ENCODE measurements at places on chromosomes 3 and 15.

- DNase-seq: no peak
Measured at GRCh38 chr3:139281096-139281495, 62.7 kb upstream of the MRPS22 start.

DNA sequence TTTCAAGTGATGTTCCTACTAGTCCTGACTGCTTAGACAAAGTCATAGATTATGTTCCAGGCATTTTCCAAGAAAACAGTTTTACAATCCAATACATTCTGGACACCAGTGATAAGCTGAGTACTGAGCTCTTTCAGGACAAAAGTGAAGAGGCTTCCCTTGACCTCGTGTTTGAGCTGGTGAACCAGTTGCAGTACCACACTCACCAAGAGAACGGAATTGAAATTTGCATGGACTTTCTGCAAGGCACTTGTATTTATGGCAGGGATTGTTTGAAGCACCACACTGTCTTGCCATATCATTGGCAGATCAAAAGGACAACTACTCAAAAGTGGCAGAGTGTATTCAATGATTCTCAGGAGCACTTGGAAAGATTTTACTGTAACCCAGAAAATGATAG lies 3.8 kb downstream of the TIPARP start:
- DNase-seq: no peak

GRCh38 chr3:189724356-189724755 lies 93.2 kb downstream of the TP63 start:
- DNase-seq: no peak

- no peak for DNase-seq
Measured at GRCh38 chr3:13146643-13147143, 73.5 kb upstream of the IQSEC1 start.
